Astrocyte (in vitro differentiated cells and primary cell): ENCODE measurements at places on chromosomes 3 and 15. TPM values are rescaled to one million over a fixed set of nuclear protein-coding genes. Genes with fewer than 3 reads are reported as not detected.

The CCR8 gene
- not detected in 2 replicates for total RNA-seq

DNA sequence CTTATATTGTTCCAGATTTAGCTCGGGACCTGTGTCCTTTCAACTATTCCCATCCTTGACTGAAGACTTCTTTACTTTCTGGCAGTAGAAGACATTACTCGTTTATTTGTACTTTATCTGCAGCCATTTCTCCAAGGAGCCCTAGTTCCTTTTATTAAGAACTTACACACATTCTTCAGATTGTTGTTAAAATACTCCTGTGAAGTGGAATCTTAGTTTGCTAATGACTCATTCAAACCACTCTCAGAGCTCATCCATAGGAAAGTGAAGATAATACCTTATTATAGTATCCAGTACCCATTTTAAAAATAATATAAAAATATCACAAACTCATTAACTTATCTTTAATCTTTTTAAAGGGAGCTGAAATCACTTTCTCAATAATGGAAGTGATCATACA lies 63.5 kb downstream of the C3orf70 start:
- peak; percentile 59 for DNase-seq

The SQOR gene
- total RNA-seq = 4.0 and 4.2 TPM in 2 replicates

DNA sequence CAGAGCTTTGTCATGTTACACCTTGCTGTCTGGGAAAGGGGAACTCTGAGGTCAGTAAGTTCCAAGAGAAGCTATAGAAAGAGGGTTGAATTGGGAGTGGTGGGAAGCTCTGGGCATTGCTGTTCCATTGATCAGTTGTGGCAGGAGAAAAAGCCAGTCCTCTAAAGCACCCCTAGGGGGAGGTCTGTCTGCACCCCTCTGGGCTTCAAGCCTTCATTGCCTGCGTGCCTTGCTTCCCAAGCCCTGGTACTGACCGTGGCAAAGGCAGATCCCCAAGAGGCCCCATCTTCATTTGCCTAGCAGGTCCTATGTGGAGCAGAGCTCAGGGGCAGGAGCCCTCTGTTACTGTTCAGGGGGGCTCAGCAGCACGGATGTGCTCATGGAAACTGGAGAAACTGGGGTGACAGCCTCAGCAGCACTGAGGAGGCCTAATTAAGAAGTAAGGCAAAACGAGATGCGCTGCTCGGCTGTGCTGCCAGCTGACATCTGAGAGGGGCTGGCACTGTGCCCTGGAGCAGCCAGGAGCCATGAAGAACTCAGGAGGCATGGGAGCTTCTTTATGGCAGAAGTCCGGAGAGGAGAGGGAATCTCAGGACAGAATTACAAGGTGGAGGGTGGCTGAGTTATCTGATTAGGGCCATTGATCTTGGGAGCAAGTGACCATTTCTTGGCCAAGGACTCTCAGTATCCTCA lies 270.9 kb downstream of the RPLP1 start:
- no peak for DNase-seq

GRCh38 chr15:71461748-71462147 lies 346.5 kb downstream of the THSD4 start:
- no peak for DNase-seq

- DNase-seq = peak; percentile 40
These were observed 862.6 kb downstream of the AGBL1 start for GRCh38 chr15:86942285-86942684.

- DNase-seq = no peak
These were observed 75.8 kb upstream of the SYN2 start for GRCh38 chr3:11928381-11928780.

DNA sequence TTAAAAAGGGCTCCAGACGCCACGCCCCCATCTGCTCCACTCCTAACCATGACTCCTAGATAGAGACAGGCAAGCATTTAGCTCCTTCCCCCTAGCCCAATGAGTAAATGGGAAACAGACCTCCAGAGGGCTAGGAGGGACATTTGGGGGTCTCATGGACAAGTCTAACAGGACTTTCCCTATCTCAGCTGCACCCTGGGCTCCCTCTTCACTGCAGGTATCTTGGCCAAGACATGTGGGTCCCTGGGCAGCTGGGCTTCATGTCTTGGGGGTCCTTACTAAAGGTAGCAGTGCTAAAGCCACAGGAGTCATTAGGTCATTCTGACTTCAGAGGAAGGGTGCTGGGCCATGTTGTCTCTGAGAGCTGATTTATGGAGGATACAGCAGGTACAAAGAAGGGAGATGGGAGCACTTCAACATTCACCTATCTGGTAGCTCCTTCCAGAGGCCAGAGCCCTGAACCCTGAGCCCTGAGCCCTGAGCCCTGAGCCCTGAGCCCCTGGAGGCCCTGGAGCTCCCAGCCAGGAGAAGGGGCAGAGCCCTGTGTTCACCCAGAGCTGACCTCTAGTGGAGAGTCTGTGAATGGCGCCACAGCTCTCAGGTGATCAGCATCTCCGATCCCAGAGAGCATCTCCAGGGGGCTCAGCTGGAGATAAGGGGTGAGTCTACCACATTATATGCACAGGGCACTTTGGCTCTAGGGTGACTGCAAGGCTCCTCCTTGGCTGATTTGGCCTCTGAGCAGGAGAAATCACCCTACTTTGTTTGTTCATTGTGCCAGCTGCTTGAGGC lies 40.1 kb upstream of the EPHB1 start:
- DNase-seq = peak; percentile 2

- DNase-seq = no peak
These were observed 54.0 kb upstream of the GADL1 start for GRCh38 chr3:30948426-30948825.

The PPP1R14D gene
- total RNA-seq = not detected in 2 replicates

- DNase-seq = no peak
These were observed 40.1 kb downstream of the ITGB5 start for GRCh38 chr3:124847051-124847450.

GRCh38 chr3:103057003-103057402 lies 622.2 kb downstream of the ZPLD1 start:
- DNase-seq = peak; percentile 20

GRCh38 chr15:31440754-31441311 lies 114.2 kb downstream of the KLF13 start:
- no peak for DNase-seq

DNA sequence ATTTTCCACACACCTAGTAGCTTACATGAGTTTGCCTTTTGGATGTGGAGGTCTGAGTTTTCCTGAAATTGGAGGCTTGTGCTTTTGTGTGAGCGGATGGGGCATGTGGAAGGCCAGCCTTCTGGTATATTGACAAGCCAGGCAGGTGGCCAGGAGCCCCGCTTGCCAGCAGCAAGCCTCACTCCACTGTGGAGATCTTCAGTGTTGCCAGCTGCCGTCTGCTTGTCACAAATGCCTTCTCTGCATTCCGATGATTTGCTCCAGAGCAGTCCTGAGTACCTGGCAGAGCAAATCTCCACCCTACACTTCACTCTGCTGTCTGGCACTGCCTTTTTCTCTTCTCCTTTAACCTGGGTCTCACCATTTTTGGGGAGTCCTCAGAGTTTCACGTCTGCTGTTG lies 29.1 kb upstream of the CHST2 start:
- DNase-seq = no peak

GRCh38 chr3:45994419-45995235 lies 997 bp downstream of the FYCO1 start:
- no peak for DNase-seq

DNA sequence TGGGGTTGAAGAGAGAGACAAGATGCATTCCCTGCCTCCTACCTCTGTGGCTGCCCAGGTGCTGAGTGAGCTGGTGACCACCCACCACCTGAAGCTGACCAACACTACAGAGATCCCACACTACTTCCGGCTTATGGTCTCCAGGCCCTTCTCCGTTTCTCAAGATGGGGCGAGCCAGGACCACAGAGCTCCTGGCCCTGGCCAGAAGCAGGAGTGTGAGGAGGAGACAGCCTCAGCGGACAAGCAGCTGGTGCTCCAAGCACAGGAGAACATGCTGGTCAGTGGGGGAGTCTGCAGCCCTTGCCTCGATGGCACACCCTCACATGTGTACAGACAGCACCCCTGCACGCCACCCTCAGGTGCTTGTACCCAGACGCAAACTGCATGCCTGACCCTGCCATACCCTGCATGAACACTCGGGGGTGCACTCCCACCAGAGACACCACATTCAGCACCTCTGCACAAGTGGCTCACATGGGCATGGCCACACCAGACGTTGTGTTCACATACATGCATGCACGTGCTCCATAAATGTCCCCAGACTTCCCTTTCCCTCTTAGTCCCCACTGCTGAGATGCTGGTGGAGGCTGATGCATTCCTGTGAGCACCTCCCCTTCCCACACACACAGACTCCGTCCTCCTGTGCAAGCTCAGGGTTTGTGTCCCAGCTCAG lies 19.0 kb downstream of the ACAA1 start:
- DNase-seq = peak; percentile 19

- no peak for DNase-seq
These were observed 11.0 kb upstream of the C3orf49 start for GRCh38 chr3:63807961-63808565.

GRCh38 chr3:29414468-29415224 lies 133.8 kb downstream of the RBMS3 start:
- DNase-seq = no peak

- DNase-seq = no peak
These were observed 25.2 kb downstream of the TLE3 start for GRCh38 chr15:70072479-70072878.

The EPHB3 gene
- total RNA-seq = 17.2 and 27.0 TPM in 2 replicates

DNA sequence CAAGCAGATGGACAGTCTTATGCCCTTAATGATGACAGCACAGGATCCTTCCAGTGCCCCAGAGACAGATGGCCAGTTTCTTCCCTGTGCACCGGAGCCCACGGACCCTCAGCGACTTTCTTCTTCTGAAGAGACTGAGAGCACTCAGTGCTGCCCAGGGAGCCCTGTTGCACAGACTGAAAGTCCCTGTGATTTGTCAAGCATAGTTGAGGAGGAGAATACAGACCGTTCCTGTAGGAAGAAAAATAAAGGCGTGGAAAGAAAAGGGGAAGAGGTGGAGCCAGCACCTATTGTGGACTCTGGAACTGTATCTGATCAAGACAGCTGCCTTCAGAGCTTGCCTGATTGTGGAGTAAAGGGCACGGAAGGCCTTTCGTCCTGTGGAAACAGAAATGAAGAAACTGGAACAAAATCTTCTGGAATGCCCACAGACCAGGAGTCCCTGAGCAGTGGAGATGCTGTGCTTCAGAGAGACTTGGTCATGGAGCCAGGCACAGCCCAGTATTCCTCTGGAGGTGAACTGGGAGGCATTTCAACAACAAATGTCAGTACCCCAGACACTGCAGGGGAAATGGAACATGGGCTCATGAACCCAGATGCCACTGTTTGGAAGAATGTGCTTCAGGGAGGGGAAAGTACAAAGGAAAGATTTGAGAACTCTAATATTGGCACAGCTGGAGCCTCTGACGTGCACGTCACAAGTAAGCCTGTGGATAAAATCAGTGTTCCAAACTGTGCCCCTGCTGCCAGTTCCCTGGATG lies 198.7 kb downstream of the AKAP13 start:
- DNase-seq = no peak

The ZNF660 gene
- 5.5 and 6.7 TPM in 2 replicates for total RNA-seq

The WHAMM gene
- 8.3 and 9.4 TPM in 2 replicates for total RNA-seq

The CCDC54 gene
- total RNA-seq = not detected in 2 replicates

DNA sequence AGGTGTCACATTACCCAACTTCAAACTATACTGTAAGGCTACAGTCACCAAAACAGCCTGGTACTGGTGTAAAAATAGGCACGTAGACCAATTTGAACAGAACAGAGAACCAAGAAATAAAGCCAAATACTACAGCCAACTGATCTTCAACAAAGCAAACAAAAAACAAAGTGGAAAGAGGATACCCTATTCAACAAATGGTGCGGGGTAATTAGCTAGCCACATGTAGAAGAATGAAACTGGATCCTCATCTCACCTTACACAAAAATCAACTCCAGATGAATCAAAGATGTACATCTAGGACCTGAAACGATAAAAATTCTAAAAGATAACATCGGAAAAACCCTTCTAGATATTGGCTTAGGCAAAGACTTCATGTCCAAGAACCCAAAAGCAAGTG lies 13.1 kb downstream of the PEAK1 start:
- no peak for DNase-seq
